Calu3 (cell line): ENCODE measurements at places on chromosomes 5 and 9. TPM values are rescaled to one million over a fixed set of nuclear protein-coding genes. Genes with fewer than 3 reads are reported as not detected.

PCDHGB1 gene
- total RNA-seq, result 0.19 and 0.20 TPM in 2 replicates

DAPK1 gene
- total RNA-seq, result 133 and 166 TPM in 2 replicates

MRPS2 gene
- 31.9 and 37.7 TPM in 2 replicates for total RNA-seq

LCN15 gene
- not detected in 2 replicates for total RNA-seq

ANKRD18A gene
- total RNA-seq, result 19.5 and 27.3 TPM in 2 replicates

MLANA gene
- not detected in 2 replicates for total RNA-seq

SPINK13 gene
- not detected in 2 replicates for total RNA-seq

C9 gene
- total RNA-seq, result not detected in 2 replicates

GRXCR2 gene
- not detected in 2 replicates for total RNA-seq

VAV2 gene
- total RNA-seq, result 29.4 and 30.7 TPM in 2 replicates

PCDHGA9 gene
- total RNA-seq, result 16.0 and 18.1 TPM in 2 replicates

NHP2 gene
- 182 and 193 TPM in 2 replicates for total RNA-seq

MED7 gene
- 21.2 and 24.1 TPM in 2 replicates for total RNA-seq

HRCT1 gene
- total RNA-seq, result 0.69 and 0.90 TPM in 2 replicates

FOXD4 gene
- 1.7 and 2.4 TPM in 2 replicates for total RNA-seq

PCDHA9 gene
- 0.59 and 0.66 TPM in 2 replicates for total RNA-seq

TRPM3 gene
- total RNA-seq, result not detected in 2 replicates

NRG2 gene
- total RNA-seq, result 1.4 and 3.1 TPM in 2 replicates

CBY3 gene
- not detected in 2 replicates for total RNA-seq

PCDHB7 gene
- total RNA-seq, result 0.26 and 0.37 TPM in 2 replicates

CDC20B gene
- total RNA-seq, result not detected in 2 replicates

DCAF12 gene
- total RNA-seq, result 20.8 and 24.4 TPM in 2 replicates

PRR16 gene
- total RNA-seq, result 1.5 and 2.9 TPM in 2 replicates

OR1J2 gene
- total RNA-seq, result not detected in 2 replicates

EIF4E1B gene
- not detected in 2 replicates for total RNA-seq

FREM1 gene
- total RNA-seq, result not detected in 2 replicates

EQTN gene
- total RNA-seq, result not detected in 2 replicates
